AG09309 (cell line): ENCODE measurements at places on chromosomes 16 and 17.

DNA sequence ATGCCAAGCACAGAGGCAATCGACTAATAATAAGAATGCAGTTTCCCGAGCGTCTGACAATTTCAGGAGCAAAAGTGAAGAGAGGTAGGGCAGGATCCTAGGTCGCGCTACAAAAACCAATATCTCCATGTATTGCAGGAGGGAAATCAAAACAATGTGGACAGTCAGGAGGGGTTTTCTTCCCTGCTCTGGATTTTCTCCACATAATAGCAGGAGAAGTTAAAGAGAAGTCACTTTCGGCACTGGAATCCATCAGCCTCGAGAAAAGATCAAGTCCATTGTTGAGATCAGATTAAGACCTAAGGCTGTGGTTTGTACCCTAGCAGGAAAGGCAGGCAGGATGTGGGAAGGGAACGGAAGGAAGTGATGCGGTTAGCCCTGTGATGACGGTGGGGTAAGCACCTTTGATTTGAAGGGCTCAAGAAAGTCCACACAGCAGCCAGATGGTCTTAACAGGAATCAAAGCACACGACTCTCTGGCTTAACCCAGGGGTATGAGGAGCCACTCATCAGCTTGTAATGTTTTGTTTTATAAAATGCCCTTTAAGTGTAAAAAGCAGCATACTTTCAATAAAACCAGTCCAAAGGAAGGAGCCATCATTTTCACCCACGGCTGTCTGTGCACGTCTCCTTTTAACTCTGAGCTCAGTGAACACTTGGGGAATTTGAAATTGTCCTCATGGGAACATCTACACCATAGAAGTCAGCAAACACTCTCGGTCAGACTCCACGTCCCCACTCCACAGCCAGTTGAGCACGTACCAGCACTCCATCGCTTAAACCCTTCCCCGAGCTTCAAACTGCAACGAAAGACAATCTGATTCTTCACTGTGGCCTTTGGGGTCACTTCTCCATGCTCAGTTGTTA, 15.8 kb upstream of the AKTIP start:
- DNase-seq, result no peak

- no peak for DNase-seq
Measured at GRCh38 chr17:63772801-63773271, 561 bp downstream of the CCDC47 start.

DNA sequence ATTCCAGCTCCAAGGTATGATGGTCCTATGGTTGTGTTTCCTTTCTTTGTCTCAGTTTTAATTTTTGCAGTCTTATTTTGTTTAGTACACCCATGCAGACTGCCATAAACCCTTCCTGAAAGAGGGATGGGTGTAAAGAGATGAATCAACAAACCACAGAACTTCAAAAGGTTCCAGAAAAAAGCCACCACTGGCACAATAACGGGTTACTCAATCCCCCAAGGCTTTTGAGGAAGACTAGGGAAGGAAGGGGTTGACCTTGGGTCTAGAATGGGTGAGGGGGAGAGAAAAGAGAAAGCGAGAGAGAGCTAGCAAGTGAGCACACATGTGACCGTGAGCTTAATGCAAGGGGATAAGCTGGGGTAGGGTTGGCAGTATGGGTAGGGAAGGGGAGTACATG, 168.1 kb downstream of the XYLT1 start:
- DNase-seq, result no peak

GRCh38 chr16:75758215-75758614, 31.9 kb upstream of the CPHXL start:
- no peak for DNase-seq

DNA sequence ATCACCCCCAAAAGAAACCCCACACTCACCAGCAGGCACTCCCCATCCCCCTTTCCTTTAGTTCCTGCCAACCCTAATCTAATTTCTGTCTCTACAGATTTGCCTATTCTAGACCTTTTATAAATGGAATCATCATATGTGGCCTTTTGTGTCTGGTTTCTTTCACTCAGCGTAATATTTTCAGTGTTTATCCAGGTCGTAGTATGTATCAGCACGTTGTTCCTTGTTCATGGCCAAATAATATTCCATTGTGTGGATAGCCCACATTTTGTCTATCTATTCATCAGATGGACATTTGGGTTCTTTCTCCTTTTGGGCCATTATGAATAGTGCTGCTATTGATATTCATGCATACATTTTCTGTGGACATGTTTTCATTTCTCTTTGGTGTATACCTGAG, 73.6 kb downstream of the OR1D5 start:
- DNase-seq, result no peak
